ENCODE measurements at places on chromosomes 16 and 17.

DNA sequence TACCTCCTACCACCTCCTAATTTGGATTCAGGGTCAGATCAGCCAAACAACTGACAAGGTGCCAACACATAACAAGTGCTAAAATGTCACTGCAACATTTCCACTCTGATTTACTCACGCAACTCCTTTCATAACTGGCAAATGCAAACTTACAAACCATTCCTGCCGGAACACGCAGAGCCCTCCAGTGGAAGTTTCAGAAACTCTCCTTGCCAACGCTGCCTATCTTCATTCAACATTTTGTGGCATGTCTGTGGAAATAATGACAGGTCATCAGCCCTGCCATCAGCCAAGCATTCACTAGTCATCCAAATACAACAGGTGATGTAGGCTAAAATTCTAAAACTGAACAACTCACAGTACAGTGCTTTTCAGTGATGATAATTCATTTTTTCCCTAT is 37.7 kb upstream of the OR3A1 start:
- no peak for DNase-seq

GRCh38 chr17:48873696-48874443 is 18.7 kb upstream of the ATP5MC1 start:
- DNase-seq, result no peak

GRCh38 chr17:60901242-60901641 is 223.6 kb downstream of the BCAS3 start:
- DNase-seq, result no peak

DNA sequence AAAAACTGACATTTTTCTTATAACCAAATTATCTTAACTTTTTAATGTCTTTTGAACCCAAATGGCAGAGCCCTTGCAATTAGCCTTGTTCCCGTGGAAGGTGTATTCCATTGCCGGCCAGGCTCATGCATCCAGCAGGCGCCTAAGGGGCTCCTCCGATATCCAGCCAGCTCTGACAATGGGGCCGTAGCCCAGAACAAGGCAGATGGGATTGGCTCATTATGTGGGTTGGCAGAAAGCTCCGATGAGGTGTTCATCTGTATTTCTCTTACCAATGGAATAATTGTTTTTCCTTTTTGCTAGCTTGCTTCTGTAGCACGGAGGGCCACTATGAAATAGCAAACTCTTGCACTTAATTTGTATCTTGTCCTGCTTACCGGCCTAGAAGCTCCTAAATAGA is 208.2 kb upstream of the CHMP6 start:
- DNase-seq, result no peak

- DNase-seq, result no peak
Observed at GRCh38 chr17:29225396-29225795, 21.3 kb upstream of the CRYBA1 start.

DNA sequence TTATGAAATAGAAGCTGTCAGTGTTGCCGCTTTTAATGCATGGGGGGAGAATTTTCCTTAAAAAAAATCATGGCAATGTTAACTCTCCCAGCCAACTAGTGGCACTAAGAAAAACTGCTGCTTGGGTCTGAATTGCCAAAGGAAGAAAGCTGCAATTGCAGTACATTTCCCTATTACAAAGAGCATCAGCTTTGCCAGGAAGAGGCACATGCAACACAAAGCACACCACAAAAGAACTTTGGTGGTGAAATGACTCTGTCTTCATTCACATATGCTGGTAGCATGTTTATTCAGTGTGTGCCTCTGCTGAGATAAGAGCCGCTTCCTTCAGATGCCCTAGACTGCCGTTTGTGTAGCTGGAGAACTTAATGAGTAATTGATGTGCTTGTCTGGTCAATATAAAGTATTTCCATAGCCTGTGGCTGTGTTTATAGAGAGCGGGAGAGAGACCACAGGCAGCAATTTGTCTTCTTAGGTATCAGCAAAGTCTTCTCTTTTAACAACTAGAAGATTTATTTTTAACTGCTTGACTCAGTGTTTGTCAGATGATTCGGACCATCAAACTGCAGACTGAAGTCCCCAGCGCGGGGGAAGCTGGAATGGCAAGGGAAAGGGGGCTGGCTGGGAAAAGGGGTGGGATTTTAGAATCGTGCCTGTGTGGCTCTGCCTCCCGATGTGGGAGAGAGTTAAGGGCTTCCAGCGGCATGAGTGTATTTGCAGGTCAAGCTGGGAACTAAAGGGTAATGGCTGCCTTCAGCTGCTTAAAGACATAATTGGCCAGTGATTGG is 115.1 kb downstream of the MRTFB start:
- DNase-seq, result no peak

DNA sequence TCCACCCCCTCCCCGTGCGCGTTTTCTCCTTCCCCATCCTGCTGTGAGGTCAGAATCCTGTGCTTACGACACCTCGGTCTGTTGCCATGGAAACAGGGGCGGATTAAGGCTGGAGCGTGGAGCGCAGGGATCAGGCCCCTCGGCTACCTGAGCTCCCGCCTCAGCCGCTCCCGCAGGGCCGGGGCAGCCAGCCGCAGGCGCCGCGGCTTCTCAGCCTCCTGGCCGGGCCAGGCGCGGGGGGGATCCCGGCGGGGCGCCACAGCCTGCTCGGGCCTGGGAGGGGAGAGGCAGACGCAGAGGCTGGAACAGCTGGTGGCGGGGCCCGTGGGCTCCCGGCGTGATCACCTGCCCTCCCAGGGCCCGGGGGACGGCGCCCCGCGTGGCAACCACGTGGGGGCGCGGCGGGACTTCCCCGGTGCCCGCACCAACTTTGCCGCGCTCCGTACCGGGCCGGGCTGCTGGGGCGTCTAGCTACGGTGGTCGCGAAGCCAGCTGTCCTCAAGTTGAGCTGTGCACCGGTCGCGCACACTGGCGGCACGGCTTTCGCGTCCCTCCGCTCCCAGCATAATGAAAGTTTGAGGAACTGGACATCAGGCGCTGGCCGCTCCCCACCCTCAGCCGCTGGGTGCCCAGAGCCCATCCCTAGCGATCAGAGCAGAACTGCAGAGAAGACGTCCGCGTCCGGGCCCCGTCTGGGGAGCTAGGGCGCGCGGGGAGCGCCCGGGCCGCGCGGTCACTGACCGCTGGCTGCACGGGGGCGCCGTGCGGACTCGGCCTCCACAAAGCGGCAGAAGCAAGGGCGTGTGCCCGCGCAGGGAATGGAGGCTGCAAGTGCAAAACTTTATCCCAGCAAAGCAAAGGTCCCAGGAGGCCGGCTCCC is 1.2 kb downstream of the RTN4RL1 start:
- no peak for DNase-seq

All from SIG-M5 (cell line).